ENCODE measurements at places on chromosomes 16 and 17. TPM values are rescaled to one million over a fixed set of nuclear protein-coding genes. Genes with fewer than 3 reads are reported as not detected.
A peak's percentile ranks its signal among the peaks of the same experiment; 100 is the strongest.

CA4 gene
- not detected for polyA plus RNA-seq

TLCD1 gene
- polyA plus RNA-seq, result 13.8 TPM

KRT32 gene
- not detected for polyA plus RNA-seq

CCL4L2 gene
- polyA plus RNA-seq, result not detected

DNAI2 gene
- polyA plus RNA-seq, result not detected

DNA sequence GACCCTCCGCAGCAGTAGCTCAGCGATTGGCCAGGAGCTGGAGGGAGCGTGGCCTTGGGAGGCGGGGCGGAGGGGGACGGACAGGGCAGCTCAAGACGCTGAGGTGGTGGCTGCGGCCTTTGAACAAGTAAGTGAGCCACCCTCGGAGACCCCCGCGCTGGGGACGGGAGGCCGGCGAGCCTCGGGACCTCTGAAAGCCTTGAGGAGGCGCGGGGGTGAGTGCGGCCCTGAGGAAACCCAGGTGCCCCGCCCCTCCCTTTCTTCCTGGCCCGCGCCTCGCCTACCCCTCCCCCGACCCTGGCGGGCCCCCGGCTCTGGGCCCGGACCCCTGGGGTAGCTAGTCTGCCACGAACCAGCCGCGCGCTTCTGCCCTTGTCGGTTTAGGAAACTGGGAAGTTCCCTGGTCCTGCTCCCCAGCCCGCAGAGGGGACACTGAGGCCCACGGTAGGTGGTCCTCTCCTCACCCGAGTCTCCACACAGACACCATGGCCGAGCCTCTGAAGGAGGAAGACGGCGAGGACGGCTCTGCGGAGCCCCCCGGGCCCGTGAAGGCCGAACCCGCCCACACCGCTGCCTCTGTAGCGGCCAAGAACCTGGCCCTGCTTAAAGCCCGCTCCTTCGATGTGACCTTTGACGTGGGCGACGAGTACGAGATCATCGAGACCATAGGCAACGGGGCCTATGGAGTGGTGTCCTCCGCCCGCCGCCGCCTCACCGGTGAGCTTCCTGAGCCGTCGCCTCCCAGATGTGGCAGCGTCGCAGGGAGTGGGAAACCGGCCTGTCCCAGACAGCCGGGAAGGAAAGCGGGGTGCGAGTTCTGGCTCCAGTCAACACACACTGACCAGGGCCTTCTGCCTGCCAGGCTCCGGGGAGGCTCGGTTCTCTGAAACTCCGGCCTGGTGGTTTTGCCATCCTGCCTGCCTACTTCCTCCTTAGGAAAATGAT lies at the start of gene MAPK7:
Gene MAPK7, plus strand, starts transcription at position 83 of the 945 bp plus-strand sequence. Its CDS starts 403 bp downstream, at position 486.
- peak; percentile 48 for DNase-seq

DNA sequence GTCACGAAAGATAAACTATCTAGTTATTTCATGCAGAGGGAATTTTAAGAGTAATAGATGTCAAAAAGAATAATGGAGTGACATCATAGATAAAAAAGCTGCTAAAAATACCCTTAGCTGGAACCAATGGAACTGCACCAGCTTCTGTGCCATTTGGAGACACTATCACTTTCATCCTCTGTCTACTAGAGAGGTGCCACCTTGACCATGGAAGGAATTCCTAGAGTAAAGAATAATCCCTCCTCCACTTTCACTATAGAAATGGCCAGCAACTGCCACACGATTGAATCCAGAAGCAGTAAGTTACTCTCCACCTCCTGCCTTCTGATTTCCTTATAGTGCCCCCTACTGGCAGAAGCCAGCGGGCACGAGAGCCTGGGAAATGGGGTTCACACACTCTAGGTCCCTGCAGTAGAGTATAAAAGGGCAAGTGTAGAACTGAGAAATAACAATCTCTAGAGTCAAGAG lies 2.8 kb upstream of the ALDH3A2 start:
- peak; percentile 28 for DNase-seq

DNA sequence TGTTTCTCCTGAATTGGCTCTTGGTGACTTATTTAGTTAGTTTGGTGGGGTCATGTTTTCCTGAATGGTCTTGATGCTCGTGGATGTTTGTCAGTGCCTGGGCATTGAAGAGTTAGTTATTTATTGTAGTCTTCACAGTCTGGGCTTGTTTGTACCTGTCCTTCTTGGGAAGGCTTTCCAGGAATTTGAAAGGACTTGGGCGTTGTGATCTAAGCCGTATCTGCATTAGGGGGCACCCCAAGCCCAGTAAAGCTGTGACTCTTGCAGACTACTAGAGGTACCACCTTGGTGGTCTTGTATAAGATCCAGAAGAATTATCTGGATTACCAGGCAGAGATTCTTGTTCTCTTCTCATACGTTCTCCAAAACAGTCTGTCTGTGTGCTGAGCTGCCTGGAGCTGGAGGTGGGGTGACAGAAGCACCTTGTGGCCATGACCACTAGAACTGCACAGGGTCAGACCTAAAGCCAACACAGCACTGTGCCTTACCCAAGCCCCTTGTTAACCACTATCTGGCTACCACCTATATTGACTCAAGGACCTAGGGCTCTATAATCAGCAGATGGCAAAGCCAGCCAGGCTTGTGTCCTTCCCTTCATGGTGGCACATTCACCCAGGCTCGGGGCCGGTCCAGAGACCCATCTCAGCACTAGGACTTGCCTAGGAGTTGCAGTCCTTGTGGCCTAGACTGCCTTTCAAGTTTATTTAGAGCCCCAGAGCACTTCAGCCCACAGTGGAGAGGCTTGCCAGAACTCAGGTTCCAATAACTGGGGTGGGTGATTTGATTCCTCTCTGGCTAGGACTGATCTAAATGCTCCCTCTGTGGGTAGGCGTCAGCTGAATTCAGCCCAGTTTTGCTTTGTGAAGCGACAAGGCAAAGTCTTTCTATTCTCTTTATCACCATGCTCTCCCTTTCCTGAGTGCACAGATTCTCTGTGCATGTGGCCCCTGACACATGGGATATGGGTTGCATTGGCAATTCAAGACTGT lies 11.0 kb downstream of the RNF135 start:
- DNase-seq, result no peak

DNA sequence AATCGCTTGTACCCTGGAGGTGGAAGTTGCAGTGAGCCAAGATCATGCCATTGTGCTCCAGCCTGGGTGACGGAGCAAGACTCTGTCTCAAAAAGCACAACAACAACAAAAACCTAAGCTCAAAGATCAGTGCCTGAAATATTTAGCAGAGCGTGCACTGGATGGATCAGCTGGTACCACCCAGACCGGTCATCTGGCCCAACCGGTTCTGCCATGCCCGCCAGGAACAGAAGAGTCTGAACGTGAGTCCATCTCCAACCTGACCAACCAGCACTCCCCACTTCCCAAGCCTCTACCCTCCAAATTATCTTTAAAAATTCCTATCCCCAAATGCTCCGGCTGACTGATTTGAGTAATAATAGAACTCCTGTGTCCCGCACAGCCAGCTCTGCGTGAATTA lies 1.5 kb upstream of the UQCC4 start:
- no peak for DNase-seq

DNA sequence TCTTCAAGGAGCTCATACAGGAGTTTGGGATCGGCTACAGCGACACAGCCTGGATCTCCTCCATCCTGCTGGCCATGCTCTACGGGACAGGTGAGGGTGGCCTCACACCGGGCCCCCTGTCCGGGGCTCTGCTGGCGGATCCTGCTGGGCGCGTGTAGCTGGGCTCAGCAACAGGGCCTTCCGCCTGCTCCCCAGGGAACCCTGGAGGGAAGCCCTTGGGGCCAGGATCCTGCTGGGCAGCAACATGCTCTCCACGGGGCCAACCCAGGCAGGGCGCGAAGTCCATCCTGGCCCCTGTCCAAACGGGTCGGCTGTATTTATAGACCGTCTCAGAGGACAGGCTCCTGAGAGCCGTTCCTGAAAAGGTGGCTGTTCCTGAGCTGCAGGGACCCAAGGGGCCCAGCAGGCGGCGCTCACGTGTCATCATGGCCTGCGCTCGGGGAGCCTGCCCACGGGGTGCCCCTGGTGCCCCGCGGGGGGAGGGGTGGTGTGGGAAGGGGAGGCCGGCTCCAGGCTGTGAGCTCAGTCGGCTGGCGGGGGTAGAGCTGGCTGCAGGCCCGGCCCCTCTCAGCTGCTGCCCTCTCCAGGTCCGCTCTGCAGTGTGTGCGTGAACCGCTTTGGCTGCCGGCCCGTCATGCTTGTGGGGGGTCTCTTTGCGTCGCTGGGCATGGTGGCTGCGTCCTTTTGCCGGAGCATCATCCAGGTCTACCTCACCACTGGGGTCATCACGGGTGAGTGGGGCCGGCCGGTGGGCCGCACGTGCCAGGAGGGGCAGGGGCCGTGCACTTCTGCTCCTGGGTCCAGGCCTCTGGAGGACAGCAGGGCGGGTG lies 7.5 kb downstream of the SLC16A3 start:
- DNase-seq, result peak; percentile 65

DNA sequence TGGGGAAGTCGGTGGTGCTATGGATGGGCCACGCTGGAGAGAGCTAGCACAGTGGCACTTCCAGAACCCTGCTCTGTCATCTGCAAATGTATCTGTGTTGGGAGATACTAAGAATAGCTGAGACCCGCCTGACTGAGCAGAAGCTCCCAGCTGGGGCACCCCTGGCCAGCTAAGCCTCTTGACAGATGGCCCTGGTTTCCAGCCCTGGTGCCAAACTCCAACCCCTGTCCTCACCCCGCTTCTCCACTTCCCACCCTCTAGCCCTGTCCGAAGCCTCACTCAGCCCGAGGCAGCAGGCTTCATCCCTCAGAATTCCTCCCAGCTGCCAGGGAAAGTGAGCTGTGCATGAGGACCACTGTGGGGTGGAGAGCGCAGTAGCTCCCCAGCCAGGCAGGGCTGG lies 124.4 kb downstream of the CCDC144A start:
- no peak for DNase-seq

DNA sequence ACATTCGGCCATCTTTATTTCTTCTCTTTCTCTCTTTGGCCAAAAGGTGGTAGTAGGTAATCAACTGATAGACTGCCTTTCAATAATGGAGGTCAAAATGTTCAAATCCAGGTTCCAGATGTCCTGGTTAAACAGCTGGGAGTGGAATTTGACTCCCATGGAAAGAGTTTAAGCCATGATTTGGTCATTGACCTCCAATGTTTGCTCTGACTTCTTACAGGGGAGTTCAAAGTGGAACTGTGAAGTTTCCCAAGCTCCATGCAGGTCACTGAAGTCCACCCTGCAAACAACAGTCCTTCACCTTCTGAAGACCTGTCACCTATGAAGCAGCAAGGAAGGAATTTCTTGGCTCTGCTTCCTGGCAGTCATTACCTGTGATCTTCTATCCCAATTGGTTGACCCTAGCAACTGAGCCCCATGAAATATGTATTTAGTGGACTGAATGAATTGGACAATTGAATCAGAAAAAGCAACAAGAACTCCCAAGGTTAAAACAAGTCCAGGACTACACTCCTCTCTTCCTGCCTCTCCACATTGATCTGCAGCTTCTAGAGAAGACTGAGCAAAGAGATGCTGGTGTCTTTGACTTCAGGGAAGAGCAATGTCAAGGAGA lies 28.0 kb upstream of the SOX9 start:
- DNase-seq, result no peak

GRCh38 chr17:75683583-75683982 lies 16.4 kb downstream of the SAP30BP start:
- peak; percentile 96 for DNase-seq

DNA sequence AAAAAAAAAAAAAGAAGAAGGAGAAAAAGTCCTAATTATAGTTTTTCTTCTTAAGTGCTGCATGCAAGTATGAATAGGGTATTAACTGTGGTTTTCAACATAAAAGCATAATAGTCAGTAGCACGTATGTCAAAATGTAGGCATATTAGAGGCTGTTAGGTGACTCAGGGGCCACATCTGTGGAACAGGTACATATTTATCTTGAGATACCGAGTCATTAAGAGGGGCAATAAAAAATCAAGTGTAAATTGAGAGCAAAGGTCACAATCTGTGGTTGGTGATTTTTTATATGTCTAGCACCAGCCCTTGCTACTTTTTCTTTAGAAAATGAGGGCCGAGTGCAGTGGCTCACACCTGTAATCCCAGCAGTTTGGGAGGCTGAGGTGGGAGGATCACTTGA lies 1113.8 kb upstream of the RBFOX1 start:
- no peak for DNase-seq

- no peak for DNase-seq
Measured at GRCh38 chr17:1686086-1686485, 1.4 kb upstream of the PRPF8 start.

- peak; percentile 77 for DNase-seq
Measured at GRCh38 chr16:51119556-51119955, 31.5 kb downstream of the SALL1 start.

Data from GM23248 (cell line).